Small intestine (tissue), 16 donors: ENCODE measurements at places on chromosomes 5 and 9. TPM values are rescaled to one million over a fixed set of nuclear protein-coding genes. Genes with fewer than 3 reads are reported as not detected.

ZNF300 gene
- 1.6 TPM for polyA plus RNA-seq

SLCO4C1 gene
- not detected for polyA plus RNA-seq

RANBP3L gene
- polyA plus RNA-seq, result not detected

- no peak overlapping the region for H3K4me3 ChIP-seq
- peaks cover 70% of the 10 kb centered on the region for H3K36me3 ChIP-seq
- DNase-seq, result no peak
- H3K27me3 ChIP-seq, result no peaks in the 10 kb centered on the region
Observed at GRCh38 chr5:179901915-179902762, 5.6 kb downstream of the TBC1D9B start.

GRCh38 chr9:16954040-16954439 lies 83.6 kb upstream of the BNC2 start:
- no peaks in the 10 kb centered on the region for H3K27me3 ChIP-seq
- no peaks in the 10 kb centered on the region for H3K4me1 ChIP-seq
- no peak for DNase-seq
- H3K4me3 ChIP-seq, result no peak overlapping the region

- H3K4me3 ChIP-seq, result no peak overlapping the region
- H3K27ac ChIP-seq, result no peak overlapping the region
- no peaks in the 10 kb centered on the region for H3K36me3 ChIP-seq
- no peaks in the 10 kb centered on the region for H3K4me1 ChIP-seq
Observed at GRCh38 chr5:52466113-52466512, 321.6 kb upstream of the ITGA1 start.

DNA sequence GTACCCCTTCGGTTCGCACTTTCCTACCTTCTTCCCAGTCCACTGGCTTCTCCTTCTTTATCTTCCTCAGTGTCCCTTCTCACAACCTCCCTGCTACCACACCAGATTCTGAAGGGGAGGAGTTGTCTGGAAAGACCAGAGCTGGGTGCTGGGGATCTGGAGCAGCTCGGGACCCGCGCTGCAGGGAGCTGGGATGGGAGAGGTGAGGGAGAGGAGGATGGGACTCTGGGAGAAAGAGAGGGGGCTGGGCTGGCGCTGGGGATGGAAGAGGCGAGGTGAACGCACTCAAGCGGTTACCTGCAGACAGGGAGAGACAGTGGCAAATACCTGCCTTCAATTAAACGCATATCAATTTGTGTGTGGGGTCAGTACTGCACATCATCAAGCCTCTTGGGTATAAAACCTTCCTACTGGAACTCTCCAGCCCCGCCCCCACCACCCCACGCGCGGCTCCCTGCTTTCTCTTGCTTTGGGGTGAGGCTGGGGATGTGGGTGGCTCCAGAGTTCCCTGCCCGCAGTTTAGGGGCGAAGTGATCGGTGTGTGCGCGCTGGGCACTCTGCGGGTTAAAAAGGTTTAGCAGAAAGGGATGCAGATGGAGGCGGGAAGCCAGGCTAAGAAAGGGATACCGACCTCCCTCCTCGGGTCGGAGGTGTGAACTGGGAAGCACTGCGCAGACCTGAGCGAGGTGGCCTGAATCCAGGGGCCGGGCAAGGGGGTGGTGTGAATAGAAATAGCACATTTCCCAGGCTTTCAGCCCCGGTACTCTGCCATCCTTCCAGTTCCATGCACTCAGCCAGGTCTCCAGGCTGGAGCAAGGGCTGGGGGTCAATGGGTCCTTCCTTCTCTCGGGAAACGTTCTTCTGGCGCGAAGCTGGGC lies 977 bp upstream of the PAM start:
- no peaks in the 10 kb centered on the region for H3K36me3 ChIP-seq
- peaks cover 2% of the 10 kb centered on the region for H3K27me3 ChIP-seq
- peak overlapping the region; percentile 96 for H3K4me3 ChIP-seq
- DNase-seq, result no peak
- no peak overlapping the region for H3K27ac ChIP-seq
- peaks cover 14% of the 10 kb centered on the region for H3K4me1 ChIP-seq

GRCh38 chr5:109563739-109564138 lies 126.0 kb upstream of the MAN2A1 start:
- no peaks in the 10 kb centered on the region for H3K36me3 ChIP-seq
- no peaks in the 10 kb centered on the region for H3K4me1 ChIP-seq
- no peak overlapping the region for H3K27ac ChIP-seq
- H3K27me3 ChIP-seq, result no peaks in the 10 kb centered on the region
- H3K4me3 ChIP-seq, result no peak overlapping the region
- no peak for DNase-seq

DNA sequence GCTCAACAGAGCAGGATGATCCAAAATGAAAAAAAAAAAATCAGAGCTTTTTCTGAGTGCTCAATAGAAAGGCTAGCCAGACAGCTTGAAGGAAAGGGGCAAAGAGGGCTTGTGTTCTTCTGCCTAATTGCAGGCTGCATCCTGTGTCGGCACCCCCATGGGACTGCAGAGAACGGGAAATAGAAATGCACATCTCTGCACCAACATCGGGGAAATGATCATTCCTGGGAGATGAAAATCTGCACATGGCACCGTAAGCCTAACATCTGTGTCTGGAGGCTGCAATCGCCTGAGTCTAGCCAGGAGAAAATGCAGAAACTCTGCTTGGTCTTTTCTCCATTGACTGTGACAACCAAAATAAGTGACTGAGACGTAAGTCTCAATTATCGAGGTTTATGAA lies 243.9 kb downstream of the ICE1 start:
- H3K36me3 ChIP-seq, result no peaks in the 10 kb centered on the region
- no peaks in the 10 kb centered on the region for H3K4me1 ChIP-seq
- no peak overlapping the region for H3K27ac ChIP-seq

GRCh38 chr5:124104344-124104743 lies 592.4 kb downstream of the CSNK1G3 start:
- no peak for DNase-seq
- no peaks in the 10 kb centered on the region for H3K4me1 ChIP-seq
- no peak overlapping the region for H3K4me3 ChIP-seq
- no peak overlapping the region for H3K27ac ChIP-seq
- H3K27me3 ChIP-seq, result no peaks in the 10 kb centered on the region
- H3K36me3 ChIP-seq, result no peaks in the 10 kb centered on the region

DNA sequence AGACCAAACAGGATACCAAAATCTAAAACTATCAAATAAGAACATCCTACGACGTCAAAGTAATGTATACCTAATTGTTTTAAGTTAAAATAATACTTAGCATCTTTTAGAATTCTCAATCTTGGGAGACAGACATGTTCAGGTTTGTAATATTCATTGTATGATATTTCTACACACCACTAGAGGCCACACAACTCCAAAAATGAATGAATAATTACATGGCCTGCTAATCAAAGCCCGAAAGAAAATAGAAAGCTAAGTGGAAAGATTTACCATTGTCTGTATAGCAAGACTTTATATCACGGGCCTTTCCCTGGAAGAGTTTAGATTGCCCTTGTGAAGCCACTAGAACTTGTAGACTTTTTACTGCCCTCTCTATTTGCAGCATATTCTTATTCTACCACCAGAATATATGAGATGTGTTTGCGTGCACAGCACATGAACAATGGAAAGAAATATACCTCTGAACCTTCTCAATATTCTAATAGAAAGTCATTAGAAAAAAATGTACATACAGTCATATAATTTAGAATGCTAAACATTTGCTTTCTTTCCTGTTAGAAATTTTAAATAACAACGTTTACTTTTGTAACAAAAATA lies 380.1 kb upstream of the NUDT12 start:
- no peak overlapping the region for H3K4me3 ChIP-seq
- DNase-seq, result no peak
- no peak overlapping the region for H3K27ac ChIP-seq
- no peaks in the 10 kb centered on the region for H3K36me3 ChIP-seq
- no peaks in the 10 kb centered on the region for H3K4me1 ChIP-seq
- H3K27me3 ChIP-seq, result no peaks in the 10 kb centered on the region
